ENCODE measurements at places on chromosomes 12 and 14.

GRCh38 chr12:53577941-53578352 is 48.2 kb downstream of the ATF7 start:
- no peak for DNase-seq

- no peak for DNase-seq
These were observed 43.6 kb downstream of the ERGIC2 start for GRCh38 chr12:29337325-29337724.

DNA sequence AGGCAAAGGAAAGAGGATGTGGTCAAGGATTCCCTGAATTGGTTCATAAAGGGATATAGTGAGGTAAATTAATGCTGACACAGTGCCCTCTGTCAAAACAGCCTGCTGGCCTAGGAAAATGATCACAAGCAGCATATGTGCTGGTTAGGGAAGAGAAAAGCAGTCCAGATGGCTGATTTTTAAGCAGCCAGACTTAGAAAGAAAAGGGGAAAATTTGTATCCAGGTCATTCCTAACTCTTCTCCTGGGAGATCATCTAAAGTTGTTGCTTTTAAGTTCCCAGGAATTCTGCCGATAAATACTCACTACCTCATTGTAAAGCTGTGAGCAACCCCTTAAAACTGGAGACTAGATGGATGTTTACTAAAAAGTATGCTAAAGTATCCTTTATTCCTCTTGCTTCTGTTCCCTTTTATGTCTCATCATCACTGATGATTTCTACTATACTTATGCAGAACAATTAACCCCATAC is 46.4 kb upstream of the CNOT2 start:
- no peak for DNase-seq

GRCh38 chr12:121795034-121795968 is 1.8 kb upstream of the RHOF start:
- DNase-seq, result no peak

DNA sequence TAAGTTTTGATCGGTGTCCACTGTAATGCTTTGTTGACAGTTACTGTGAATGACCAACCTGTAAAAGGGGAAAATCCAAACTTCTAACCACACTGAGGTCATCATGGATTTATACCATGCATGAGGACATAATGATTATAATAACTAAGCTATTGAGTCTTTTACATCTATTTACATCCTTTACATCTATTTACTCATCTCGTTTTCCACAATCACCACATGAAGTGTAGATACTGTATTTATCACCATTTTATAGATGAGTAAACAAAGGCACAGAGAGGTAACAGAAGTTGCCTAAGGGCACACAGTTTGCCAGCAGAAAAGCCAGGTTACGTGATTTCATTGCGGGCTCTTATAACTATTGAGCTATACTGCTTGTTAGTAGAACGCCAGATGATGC is 27.9 kb upstream of the EID3 start:
- no peak for DNase-seq

DNA sequence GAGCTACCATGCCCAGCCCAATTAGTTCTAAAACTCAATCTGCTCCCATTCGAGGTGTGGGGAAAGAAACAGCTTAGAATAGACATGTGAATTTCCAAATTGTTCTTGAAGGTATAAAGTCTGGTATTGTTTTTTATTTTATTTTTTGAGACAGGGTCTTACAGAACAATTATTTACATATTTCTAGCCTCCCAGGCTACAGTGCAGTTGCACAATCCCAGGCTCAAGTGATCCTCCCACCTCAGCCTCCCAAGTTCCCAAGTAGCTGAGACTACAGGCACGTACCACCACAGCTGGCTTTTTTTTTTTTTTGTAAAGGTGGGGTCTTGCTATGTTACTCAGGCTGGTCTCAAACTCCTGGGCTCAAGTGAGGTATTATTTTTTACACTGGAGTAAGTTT is 6.3 kb downstream of the SLC11A2 start:
- DNase-seq, result no peak

GRCh38 chr12:59070322-59070933 is 150.1 kb upstream of the LRIG3 start:
- no peak for DNase-seq
